ENCODE measurements at places on chromosomes 11 and 22.

DNA sequence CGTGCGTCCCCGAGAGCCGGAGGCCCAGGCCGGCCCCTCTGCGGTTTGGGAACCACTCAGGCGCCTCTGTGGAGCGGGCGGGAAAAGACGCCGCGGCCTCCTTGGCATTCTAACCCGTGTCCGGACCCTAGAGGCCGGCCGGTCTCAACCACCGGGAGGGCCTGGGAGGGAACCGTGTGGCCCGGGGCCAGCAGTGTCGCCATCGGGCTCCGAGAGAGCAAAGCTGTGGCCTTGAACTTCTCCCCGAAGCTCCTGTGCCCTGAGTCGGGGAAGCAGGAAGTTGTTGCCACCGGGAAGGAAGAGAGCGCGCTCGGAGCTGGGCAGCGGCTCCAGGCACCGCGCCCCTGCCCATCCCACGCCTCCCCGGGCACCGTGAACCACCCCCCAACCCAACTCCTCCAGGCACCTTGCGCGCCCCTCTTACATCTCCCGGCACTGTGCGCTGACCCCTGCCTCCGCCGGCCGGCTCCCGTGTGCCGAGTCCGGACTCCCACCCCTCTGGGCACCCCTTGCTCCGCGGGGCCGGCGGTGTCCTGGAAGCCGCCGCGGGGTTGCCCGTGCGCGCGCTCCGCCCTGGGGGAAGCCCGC is 80.0 kb upstream of the PPARA start:
- peak; percentile 49 for DNase-seq

DNA sequence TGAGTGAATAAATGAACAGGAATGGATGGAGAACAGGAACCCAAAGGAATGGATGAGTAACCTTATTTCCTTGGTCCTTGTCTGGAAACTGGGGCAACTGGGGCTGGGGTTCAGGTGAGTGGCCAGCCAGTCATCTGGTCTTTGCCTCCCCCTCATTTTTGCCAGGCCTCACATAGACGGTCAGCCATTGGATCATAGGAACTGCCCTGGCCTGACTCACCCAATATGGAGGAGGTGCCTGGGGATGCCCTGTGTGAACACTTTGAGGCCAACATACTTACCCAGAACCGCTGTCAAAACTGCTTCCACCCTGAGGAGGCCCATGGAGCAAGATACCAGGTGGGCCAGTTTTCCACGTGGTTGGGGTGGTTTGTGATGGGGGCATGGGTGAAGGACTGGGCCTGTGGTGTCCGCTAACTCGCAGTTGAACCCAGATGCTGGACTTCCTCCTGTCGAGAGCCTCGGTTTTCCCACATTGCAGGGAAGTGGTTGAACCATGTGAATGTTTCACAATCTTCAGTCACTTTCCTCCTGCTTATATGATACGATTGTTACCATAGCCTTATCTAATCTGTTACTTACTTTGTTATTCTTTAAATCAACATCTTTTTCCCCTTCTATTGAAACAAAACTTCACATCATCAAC is 4.4 kb downstream of the TRIOBP start:
- DNase-seq = no peak

DNA sequence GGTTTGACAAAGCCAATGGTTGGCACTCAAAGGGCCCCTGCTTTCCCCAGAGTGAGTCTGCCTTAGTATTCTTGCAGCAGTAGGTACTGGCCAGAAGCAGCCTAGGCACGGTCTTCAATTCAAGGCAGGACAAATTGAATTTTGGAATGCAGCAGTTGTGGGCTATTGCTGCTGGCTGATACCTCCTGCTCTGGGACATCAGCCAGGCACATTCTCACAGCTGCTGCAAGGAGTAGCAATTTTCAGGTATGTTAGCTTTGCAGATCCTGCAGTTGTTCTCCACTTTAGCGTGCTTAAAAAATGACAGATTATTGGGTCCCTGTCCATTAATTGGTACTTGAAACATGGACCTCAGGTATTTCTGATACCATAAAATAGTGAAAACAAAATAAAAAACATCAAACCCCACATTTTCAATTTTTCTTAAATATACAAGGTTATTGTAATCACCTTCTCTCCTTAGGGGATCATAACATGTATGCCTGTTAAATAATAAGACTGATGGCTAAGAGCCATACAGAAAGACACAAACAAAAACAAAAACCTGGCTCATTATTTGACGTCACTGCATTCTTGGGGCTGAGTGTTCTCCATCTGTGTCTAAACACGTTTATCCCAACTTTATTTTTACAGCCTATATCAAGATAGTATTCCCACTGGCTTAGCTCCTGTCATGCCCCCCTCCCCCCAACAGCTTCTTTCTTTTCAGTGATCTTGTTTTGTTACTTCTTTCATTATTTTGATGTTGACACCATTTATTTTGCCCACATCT is 85.1 kb upstream of the CARD18 start:
- no peak for DNase-seq

GRCh38 chr11:47496808-47497207 is 47.9 kb upstream of the RAPSN start:
- DNase-seq = no peak

- DNase-seq = peak; percentile 5
These were observed 77.8 kb upstream of the GDPD4 start for GRCh38 chr11:77379253-77379652.

DNA sequence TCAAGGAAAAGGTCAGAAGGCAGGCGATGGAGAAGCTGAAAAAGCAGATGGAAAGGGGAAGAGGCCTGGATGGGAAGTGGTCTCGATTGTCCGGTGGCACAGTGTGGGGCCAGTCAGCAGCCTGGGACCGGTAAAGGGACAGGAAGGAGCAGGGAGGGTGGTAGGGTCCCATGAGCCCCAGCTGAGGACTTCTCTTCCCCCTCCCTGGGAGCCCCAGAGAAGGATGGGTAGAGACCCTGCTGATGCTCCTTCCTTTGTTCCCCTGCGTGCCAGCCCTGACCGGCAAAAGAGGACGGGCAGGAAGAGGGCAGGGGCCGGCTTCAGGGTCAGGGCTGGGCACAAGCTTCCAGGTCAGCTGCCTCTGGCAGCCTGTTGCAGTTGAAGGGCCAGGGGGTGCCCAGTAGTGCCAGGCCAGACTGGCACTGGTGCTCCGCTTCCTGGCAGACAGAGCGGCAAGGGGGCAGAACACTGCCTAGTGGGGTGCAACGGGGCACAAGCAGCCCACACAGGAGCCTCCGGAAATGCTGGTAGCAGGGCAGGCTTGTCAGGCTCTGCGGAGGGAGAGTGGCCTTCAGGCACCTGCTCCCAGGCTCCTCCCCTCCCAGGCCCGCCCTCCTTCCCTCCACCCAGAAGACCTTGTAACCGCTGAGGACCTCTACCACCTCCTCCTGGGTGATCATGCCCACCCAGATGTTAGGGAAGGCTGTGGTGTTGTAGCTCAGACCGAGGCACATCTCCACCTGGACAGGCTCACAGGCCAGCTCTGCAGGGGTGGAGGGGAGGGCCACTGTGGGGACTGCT is 739 bp upstream of the C1QTNF5 start:
- DNase-seq = no peak

DNA sequence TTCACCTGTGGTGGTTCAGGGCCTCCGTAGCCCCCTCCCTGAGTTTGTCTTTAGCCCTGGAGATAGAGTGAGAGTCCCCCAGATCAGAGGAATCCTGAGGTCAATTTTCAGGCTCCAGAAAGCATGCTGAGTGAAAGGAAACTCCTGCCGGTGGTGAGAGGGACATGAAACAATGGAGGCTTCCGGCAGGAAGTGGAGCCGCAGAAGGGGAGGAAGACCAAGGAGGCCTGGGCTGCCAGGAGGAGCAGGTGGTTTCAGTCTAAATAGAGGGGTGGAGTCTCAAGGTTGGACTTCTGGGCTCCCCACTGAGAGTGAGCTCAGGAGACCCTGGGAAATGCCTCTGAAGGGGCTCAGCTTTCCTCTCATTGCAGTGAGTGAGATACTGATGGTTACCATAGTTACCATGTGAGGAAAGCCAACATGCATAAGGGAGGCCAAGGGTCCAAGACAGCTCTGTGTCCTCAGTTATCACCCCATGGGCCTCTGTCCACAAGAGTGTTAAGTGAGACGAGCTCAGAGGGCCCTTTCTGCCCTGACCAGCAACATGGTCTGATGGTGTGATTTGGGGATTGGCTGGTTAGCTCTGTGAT is 10.7 kb downstream of the SLCO2B1 start:
- no peak for DNase-seq

DNA sequence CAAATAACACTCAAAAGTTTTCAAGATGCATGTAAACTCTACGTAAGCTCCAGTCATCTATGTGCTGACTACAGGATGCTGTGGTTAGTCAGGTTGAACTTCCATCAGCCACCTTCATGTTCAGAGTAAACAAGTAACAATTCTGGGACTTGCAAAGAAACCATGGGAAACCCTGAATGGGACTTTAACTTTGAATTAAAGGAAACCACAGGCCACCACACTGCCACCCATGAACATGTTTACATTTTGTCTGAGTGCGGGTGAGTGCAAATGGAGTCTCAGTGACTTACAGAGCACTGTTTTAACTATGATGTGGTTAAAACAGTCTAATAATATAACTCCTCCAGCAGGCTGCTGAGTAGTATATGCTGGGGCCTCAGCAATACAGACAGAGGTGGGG is 12.9 kb upstream of the SYTL2 start:
- peak; percentile 87 for DNase-seq

DNA sequence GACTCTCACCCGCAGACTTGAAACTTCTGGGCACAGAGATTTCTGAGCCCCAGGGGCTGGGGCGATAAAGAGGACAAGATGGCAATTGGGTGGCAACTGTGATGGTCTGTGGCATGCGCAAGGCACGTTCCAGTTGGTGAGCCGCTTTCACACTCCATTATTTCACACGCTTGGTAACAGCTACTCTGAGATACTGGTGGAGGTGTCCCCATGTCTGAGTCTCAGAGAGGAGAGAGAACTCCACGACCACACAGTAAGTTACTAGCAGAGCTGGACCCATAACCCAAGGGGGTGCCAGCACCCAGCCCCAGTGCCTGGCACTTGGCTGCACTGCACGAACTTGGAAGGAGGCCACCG is 6.0 kb upstream of the KCNJ4 start:
- no peak for DNase-seq

DNA sequence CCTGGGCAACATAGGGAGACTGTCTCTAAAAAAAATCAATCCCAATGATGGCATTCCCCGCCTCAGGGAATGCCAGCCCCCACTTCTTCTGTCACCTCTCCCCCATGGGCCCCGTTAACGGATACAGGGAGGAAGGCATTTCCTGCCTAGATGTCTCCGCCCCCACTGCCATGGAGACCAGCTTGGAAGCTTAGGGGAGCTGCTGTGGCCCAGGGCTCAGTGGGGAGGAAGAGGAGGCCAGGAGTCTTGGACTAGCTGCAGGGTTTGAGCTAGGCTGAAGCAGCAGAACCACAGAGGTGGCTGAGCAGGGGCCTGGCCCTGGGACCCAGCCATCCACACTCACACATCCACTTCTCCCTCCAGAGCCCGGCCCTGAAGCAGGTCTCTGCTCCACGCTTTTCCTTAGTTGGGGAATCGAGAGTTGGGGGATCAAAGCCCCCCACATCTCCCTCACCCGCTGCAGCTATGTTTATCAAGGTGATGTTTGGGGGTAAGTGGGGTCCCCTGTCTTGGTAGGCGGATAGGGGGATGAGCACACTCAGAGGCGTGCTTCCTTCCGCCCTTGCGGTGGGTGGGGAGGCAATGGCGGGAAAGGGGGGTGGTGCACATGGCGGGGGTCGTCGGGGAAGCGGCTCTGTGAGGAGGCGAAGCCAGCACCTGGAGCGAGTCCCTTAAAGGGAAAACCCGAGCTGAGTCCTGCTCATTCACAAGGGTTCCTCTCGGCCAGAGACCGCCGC is at the start of gene C22orf15:
C22orf15 (plus strand) TSS at position 149 of the 737 bp plus-strand sequence; CDS start at position 466, 317 bp downstream.
- DNase-seq = peak; percentile 26

All from activated CD4-positive, alpha-beta T cell treated with anti-CD3 and anti-CD28 coated beads, Interleukin-10, Interleukin-2, amounts not matched to agents 100 ng/mL and 50 ng/mL, durations not matched to agents 16 hours and 8 hours (primary cell).